ENCODE measurements at places on chromosomes 11 and 22.

DNA sequence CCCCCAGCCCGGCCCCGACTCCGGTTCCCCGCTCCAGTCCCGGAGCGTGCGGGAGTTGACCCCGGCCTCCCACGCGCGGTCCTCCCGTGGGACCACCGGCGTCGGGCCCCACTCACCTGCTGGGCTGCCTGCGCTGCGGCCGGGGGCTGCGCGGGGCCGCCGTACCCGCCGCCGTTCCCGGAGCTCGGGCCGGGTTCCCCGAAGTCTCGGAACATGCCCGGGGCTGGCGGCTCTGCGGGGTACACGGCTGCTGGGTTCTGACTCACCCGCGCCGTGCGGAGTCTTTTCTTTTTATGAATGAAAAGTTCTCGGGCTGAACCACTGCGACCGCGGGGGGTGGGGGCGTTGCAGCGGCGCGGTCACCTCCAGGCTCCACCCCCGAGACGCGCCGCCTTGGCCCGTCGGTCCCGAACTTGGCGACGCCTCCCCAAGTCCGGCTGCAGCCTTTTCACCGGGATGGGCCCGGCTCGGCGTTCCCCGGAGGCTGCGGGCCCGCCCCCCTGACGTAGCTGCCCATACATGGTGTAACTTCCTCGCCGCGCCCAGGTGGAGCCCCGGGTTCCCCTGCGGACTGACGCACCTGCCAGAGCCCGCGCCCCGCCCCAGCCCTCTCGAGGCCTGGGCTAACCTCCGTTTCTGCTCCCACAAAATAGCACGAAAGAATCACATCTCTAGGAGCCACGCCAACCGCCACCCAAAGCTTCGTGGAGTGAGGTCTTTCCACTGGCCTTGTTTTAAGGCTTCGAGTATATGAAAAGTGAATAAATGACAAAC lies at the start of gene FOSL1:
Gene FOSL1 (minus strand): TSS at position 264 of the 774 bp plus-strand sequence. CDS start 49 bp downstream, at position 215.
- no peak for DNase-seq

GRCh38 chr11:30149998-30150397 lies 80.8 kb upstream of the FSHB start:
- no peak for DNase-seq

GRCh38 chr22:29716814-29717545 lies 2.8 kb upstream of the CABP7 start:
- DNase-seq: no peak

- no peak for DNase-seq
These were observed 5.1 kb upstream of the CHST1 start for GRCh38 chr11:45670386-45671135.

DNA sequence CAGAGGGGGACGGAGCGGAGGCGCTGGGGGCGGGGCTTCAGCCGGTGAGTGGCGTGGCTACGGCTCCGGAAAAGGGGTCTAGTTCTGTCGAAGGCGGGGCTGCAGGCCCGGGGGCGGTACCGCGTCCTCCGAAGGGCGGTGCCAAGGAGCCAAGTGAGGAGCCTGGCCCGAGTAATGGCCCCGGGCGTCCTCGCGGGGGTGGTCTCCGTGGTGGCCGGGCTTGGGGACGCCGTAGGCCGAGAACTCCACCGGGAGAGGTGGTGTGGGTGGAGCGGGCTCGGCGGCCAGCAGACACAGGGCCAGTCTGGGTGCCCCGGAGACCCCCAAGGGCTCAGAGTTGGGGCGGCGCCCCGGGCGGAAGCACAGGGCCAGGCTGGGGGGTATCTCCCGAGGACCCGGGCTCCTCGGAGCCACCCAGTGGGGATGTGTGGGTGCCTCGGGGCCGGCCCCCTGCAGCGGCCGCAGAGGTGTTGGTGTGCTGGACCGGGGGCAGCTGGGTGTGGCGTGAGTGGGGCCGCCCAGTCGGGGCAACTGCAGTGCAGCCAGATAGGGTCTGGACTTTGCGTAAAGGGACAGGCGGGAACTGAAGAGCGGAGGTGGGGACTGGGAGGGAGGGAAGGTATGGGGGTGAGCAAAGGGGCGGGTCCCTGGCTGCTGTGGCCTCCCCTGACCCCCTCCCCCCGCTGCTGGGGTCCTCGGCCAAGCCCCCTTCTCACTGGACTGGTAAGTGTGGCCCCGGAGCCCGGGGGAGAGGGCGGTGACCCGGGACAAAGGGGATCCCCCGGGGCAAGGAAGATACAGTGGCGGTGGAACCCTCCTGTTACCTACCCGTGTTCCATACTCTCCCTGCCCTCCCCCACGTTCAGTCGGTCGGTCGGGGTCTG lies 838 bp downstream of the FKBP2 start:
- no peak for DNase-seq

All from NCI-H2029 treated with DMSO at 0.1 percent for 48 hours (cell line).